ENCODE measurements at places on chromosomes 16 and 17.

DNA sequence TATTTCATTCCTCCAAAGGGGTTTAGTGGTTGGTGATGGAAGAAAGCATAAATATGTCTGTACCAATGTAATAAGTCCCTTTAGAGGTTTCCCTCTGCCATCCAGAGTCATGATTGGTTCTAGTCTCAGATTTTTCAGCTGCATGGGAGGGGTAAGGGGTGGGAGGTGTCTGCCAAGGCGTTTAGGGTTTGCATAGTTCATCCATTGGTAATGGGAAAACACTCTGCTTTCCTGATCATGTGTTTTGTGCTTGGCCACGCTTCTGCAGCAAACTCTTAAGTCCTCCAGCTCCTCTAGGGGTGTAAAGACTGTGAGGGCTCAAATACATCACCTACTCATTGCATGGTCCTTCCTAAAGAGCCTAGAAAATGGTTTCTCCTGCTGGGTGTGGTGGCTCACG is 29.8 kb downstream of the LIG3 start:
- peak; percentile 20 for DNase-seq

- DNase-seq, result no peak
Measured at GRCh38 chr17:948284-948852, 31.2 kb downstream of the NXN start.

DNA sequence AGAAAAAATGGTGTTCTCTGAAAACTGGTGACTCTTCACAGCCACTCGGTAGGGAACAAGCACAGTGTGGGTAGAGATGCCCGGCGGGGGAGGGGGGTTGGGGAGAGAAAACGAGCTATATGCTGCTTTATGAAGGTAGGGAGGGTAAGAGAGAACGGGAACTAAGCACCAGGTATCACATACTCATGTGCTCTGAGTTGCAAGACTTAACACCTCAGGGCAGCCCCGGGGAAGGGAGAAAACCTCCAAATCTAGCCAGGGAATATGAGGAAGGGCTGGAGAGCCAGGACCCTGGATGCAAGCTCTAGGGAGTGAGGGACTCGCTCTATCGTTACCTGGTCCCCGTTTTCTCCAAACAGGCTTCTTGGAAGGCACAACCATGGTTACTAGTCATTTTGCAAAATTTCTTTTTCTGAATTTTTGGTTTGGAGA is 35.3 kb downstream of the HIC1 start:
- DNase-seq, result no peak

DNA sequence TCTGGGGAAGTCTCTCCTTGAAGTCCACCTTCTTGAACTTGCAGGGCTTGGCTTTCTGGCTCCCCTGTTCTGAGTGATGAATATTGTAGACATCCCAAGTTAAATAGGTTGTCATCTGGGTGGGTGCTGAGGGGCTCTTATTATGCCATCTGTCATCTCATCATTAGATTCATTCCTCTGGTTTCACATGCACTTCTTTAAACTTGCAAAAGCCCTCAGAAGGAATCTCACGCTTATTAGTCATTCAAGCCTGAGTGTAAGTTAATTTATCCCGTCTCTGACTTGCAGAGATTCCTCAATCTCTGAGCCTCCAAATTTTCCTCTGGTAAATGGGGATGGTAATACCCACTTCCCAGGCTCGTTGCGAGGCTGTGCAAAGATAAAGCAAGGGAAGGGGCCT is 5.7 kb downstream of the MGAT5B start:
- no peak for DNase-seq

DNA sequence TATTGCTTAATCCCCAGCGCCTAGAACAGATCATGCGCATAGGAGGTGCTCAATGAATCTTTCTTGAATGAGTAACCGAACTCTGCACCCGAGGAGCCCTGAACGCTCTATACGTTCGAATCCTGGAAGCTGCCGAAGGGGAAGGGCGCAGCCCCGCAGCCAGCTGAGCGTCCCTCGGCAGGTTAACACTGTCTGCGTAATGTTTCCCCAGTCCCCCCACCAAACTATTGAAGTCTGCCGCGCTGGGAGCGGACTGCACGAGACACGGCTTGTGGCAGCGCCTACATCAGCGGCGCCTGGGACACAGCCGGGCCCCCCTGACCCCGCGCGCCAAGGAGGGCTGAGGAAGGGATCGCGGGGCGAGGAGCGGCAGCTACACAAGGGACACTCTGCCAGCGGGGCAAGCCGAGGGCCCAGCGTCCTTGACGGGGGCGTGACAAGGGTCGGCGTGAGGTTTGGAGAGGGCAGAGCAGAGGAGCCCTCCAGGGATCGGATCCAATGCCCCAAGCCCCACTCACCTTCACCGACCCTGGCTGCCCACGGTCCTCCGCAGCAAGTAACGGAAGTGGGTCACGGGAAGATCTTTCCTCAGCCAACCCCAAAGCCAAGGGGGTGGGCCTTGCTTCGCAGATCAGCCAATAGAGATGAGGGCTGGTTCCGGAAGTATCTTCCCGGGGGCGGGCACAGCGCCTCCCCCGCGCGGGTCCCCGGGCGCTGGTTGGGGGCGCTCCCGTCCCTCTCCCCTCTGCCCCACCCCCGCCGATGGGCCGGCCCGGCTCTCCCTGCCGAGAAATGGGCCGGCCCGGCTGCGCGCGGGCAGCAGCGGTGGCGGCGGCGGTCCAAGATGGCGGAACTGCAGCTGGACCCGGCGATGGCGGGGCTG is at the start of the genes ATP5PD and KCTD2:
TSS of gene ATP5PD (minus strand) at position 563 of the 883 bp plus-strand sequence. CDS start 4,319 bp downstream, outside the sequence.
TSS of gene KCTD2 (plus strand) at position 819 of the 883 bp plus-strand sequence. CDS start at position 845, 26 bp downstream.
- DNase-seq, result peak; percentile 96

DNA sequence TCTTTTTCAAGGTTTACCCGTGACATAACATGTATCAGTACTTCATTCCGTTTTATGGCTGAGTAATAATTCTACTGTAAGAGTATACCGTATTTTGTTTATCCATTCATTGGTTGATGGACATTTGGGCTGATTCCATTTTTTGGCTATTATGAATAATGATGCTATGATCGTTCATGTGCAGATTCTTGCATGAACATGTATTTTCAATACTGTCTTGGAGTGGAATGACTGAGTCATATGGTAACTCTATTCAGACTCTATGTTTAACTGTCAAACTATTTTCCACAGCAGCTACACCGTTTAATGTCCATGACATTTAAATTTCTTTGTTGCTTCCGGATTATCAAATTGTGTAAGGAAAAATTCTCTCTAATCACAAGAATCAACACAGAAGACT is 17.9 kb downstream of the BFAR start:
- DNase-seq, result no peak

- DNase-seq, result peak; percentile 45
Measured at GRCh38 chr17:82239401-82239925, 10.6 kb downstream of the SLC16A3 start.

DNA sequence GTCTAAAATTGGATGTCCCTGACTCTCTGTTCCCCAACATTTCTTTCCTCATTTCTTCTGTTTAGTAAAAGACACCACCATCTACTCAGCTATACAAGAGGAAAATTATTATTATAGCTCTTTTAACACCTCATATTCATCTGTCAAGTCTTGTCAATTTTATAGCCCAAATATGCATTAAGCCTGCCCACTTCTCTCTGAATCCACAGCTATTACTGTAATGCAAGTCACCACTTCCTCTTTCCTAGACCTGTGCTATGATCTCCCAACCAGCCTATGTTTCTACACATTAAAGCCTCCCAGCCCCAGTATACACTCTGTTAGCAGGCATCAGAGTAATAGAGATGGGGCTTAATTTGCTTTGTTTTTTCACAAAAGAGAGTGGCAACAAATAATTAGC is 252.9 kb downstream of the GRIN2A start:
- no peak for DNase-seq

DNA sequence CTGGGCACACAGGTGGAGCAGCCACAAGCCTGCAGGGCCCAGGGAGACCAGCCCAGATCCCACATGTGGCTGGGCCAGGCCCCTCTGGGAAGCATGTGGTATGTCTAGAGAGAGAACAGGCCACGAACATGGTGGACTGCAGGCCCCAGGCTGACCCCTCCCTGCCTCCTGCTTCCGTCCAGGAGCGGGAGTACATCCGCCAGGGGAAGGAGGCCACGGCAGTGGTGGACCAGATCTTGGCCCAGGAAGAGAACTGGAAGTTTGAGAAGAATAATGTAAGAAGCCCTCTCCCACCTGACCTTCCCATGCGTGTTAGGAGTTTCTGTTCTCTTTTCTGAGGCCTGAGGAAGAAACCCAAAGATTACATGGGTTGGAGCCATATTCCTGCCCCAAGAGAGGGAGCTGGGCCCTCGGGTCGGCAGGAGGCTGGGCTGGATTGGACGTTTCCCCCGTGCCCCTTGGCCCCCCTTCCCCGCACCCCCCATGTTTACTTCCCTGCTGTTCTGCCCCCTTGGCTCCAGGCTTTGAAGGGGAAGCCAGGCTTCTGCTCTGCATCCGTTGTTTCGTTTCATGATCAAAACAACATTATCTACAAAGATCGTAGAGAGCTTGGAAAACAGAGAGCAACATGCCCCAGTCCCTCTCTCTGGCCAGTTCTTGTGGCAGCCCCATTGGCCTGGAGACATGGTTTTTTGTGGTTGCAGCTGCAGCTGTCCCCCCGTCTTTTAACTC is 5.7 kb upstream of the TCAP start:
- DNase-seq, result no peak

DNA sequence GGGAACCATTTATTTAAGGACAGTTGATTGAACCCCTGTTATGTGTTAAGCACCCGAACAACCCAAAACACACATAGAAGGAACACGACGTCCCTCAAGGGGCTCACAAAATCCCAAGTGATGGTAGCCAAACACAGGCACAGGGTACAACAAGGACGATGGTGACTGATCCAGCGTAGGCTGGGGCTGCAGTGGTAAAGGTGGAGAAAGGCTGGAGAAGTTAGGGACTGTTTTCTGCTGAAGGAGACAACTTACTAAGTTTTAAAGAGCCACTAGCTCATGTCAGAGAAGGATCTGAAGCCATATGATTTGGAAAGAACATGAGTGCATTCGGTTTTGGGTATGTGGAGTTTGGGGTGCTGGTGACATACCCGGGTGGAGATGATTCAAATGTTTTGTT is 229.6 kb upstream of the TNRC6C start:
- DNase-seq, result no peak

DNA sequence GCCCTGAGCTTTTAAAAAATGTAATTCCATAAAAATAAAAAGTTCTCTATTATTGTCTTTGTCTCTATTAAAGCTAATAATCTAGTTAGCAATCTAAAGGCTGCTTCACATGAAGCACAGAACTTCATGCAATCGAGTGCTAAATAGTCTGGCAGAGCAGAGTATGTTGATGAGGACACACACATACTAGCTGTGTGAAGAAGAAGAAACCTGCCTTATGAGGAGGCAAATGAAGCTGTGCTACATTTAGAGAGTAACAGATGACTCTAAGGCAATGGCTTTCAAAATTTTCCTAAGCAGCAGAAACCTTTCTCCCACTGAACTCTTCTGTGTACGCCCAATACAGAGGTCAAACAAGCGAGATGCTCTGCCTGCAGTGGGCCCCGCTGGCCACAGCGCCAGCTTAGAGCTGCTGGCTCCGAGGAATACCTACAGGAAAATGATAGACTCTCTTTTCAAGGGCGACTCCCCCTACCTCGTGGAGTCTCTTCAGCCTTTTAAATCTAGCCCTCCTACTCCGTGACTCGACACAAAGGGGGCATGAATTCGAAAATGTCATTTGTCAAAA is 39.2 kb downstream of the GNA13 start:
- DNase-seq, result no peak

GRCh38 chr16:404971-405486 is 3.3 kb downstream of the DECR2 start:
- no peak for DNase-seq
